Heart left ventricle (tissue), 16 donors: ENCODE measurements at places on chromosomes 12 and 14. TPM values are rescaled to one million over a fixed set of nuclear protein-coding genes. Genes with fewer than 3 reads are reported as not detected.

DNA sequence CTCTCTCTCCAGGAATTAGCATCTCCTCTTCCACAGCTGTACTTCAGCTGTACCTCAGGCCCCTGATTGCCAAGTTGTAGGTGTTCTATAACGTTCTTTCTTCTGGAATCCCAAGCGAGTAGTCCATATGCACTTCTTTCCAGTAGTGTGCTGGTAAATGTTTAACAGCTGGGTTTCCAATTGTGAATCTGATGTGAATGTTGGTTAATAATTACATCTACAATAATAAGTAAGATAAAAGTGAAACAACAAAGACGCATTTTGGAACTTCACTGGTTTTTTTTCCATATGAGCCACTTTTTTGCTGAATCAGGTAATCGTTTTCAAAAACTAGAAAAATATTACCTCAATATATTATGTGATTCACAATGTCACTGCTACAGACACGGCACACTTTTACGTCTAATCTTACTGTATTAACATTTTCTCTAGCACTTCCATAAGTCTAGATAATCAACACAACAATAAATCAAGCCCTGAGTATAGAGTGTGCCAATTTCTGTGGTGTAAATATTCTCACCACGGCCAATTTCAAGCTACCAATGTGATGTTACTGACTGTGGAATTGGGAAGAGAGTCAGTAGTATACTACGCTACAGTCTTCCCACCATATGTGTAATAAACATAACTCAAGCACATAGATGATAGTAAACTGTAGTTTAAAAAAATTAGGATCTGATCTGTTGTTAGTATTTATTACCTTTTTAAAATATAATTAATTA lies 113.0 kb downstream of the ZFP36L1 start:
- no peaks in the 10 kb centered on the region for H3K36me3 ChIP-seq
- H3K4me1 ChIP-seq, result peaks cover 47% of the 10 kb centered on the region
- no peak overlapping the region for H3K4me3 ChIP-seq
- no peak for DNase-seq
- H3K27ac ChIP-seq, result peak overlapping the region; percentile 60

- no peak overlapping the region for H3K4me3 ChIP-seq
- H3K36me3 ChIP-seq, result no peaks in the 10 kb centered on the region
- H3K27me3 ChIP-seq, result peaks cover 20% of the 10 kb centered on the region
These were observed 9.0 kb upstream of the BDKRB1 start for GRCh38 chr14:96247031-96247430.

DNA sequence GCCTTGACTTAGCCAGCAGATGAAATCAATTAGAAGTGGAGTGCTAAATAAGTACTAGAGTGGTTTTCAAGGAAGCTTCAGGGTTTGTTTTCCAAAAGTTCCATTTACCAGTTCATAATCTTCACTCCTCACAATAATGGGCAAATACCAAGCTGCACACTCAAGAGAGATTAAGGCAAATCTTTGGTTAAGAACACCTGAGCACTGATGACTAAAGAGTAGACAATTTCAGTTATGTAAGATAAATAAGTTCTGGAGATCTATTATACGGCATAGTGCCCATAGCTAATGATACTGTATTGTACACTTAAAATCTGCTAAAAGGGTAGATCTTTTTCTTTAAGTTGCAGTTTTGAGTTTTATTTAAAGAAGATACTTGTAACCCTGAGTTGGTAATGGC lies 125.0 kb downstream of the ARMH4 start:
- no peak for DNase-seq
- H3K27me3 ChIP-seq, result no peaks in the 10 kb centered on the region
- H3K27ac ChIP-seq, result no peak overlapping the region
- no peak overlapping the region for H3K4me3 ChIP-seq

- peak overlapping the region; percentile 98 for H3K27ac ChIP-seq
- peaks cover 39% of the 10 kb centered on the region for H3K36me3 ChIP-seq
- DNase-seq, result peak; percentile 78
These were observed 472 bp downstream of the MBD6 start for GRCh38 chr12:57522887-57523705.

DNA sequence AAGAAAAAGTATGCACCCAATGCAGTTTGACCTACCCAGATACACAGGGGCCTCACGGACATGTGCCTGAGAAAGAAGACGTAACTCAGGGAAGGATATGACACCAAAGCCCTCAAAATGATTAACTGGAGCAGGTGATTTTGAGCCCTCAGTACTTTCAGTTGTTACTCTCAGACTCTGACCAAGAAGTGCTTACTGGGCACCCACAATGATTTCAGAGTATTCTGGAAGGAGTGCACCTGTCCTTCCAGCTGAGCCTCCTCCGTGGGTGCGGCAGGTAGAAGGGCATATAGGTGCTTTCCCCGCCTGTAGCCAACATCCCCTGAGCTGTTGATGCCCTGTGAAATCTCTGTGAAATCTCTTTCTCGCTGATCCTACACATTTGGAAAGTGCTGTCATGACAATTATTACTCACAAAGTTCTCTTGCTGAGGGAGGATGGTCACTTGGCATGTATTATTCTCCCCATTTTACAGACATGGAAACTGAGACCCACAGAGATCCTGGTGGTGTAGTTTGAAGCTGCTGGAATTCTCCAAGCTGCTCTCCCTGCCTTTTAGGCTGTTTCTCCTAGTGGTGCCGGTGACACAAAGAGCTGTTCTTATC lies 154.3 kb upstream of the CCND2 start:
- H3K36me3 ChIP-seq, result no peaks in the 10 kb centered on the region
- peaks cover 4% of the 10 kb centered on the region for H3K4me1 ChIP-seq
- H3K4me3 ChIP-seq, result no peak overlapping the region
- H3K27me3 ChIP-seq, result no peaks in the 10 kb centered on the region
- DNase-seq, result no peak
- no peak overlapping the region for H3K27ac ChIP-seq

DNA sequence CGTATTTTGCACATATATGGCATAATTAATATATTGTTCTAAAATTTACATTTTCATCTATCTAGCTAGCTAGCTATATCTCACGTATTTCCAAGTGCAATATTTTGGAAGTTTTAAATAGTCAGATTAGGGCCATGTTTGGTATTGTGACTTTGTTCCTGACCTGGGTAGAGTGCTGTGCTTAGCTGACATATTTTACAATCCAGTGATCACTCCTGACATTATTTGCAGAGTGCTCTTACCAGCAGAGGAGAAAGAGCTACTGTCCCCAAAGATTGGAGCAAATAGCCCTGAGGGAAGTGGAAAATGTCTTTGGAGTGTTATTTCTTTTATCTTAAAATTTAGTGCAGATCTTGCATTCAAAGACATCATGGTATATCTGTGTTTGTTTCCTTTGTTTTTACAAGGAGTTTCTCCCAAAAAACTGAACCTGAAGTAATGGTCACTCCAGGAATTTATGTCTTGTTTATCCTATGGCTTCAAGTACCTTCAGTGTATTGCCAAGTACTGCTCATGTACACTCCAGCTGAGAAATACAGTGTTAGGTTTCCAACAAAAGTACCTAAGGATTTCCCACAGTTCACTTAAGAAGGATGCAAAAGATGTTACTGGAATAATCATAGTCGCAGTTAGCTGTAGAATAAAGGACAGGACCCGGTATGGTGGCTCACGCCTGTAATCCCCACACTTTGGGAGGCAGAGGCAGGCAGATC lies 49.4 kb upstream of the PSMA6 start:
- H3K4me3 ChIP-seq, result no peak overlapping the region
- no peaks in the 10 kb centered on the region for H3K36me3 ChIP-seq
- no peaks in the 10 kb centered on the region for H3K27me3 ChIP-seq

DNA sequence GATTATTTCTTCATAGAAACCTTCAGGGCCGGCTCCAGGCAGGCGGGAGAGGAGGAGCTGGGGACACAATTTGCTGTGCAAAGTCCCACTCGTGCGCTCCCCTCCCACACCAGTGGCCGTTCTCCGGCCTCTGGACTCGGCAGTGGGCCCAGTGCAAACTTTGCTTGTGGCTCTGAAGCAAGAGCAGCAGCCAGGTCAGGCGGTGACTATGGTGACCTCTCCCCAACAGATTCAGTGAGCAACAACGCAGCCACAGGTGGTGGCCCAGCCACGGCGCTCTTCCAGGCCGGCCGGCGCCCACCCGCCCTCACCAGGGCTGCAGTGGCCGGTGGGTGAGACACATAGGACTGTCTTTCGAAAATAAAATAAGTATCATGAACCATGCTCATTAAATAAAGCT lies 29.5 kb downstream of the VPS37B start:
- no peak overlapping the region for H3K4me3 ChIP-seq
- H3K4me1 ChIP-seq, result peaks cover 59% of the 10 kb centered on the region
- DNase-seq, result no peak
- H3K27me3 ChIP-seq, result no peaks in the 10 kb centered on the region
- H3K36me3 ChIP-seq, result peaks cover 63% of the 10 kb centered on the region
- H3K27ac ChIP-seq, result peak overlapping the region; percentile 15

GRCh38 chr14:100072783-100073346 lies 7.6 kb downstream of the EVL start:
- DNase-seq, result no peak
- no peak overlapping the region for H3K4me3 ChIP-seq
- H3K27ac ChIP-seq, result no peak overlapping the region
- H3K4me1 ChIP-seq, result peaks cover 23% of the 10 kb centered on the region
- H3K36me3 ChIP-seq, result no peaks in the 10 kb centered on the region

GRCh38 chr14:37051680-37052079 lies 120.7 kb downstream of the SLC25A21 start:
- no peaks in the 10 kb centered on the region for H3K4me1 ChIP-seq
- DNase-seq, result no peak
- no peaks in the 10 kb centered on the region for H3K36me3 ChIP-seq
- no peak overlapping the region for H3K27ac ChIP-seq
- no peaks in the 10 kb centered on the region for H3K27me3 ChIP-seq

DNA sequence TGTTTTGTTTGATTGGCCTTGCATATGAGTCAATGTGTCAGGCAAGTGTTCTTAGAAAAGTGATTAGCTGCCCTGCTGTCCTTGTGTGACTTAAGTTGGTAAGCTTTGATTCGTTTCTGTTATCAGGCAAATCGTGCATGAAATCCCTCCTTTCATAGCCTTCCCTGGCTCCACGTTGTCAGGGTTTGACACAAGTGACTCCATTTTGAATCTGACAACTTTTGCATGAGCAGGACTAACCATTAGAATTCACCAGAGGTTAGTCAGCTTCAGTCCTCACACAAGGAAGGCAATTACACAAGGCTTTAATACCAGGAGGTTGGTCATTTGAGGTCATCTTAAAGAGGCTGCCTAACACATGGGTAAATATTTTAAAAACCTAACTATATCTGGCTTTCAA lies 68.2 kb downstream of the GPATCH2L start:
- no peaks in the 10 kb centered on the region for H3K4me1 ChIP-seq
- no peak overlapping the region for H3K27ac ChIP-seq
- no peaks in the 10 kb centered on the region for H3K27me3 ChIP-seq
- H3K4me3 ChIP-seq, result no peak overlapping the region
- DNase-seq, result no peak

- peak overlapping the region; percentile 41 for H3K4me3 ChIP-seq
- peaks cover 12% of the 10 kb centered on the region for H3K4me1 ChIP-seq
- peak overlapping the region; percentile 72 for H3K27ac ChIP-seq
- DNase-seq, result peak; percentile 85
- H3K36me3 ChIP-seq, result no peaks in the 10 kb centered on the region
- H3K27me3 ChIP-seq, result no peaks in the 10 kb centered on the region
These were observed 37.6 kb downstream of the SPTB start for GRCh38 chr14:64841772-64842750.

DNA sequence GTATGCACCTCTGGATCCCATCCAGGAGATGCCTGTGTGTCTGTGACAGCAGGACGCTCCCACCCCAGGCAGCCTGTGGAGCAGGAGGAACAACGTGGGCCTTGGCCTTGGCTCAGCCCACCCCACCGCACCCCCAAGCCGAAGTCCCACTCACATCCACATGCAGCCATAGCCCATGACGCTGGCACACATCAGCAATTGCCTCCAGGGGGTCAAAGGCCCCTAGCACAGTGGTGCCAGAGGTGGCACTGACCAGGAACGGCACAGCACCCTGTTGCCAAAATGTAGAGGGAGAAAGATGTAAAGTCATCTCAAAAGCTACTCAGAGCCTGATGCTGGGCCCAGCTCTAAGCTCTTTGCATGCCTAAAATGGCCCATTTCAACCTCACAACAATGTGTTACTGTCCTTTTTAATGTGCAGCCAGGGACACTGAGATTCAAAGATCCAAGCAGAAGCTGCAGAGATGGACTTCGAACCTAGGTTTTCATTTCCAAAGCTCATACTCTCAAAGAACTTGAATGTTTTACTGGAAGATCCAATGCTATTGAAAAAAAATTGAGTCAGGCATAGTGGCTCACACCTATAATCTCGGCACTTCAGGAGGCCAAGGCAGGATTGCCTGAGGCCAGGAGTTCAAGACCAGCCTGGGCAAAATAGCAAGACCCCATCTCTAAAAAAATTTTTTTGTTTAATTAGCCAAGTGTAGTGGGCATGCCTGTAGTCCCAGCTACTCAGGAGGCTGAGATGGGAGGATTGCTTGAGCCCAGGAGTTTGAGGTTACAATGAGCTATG lies 19.2 kb upstream of the ZNF740 start:
- H3K36me3 ChIP-seq, result peaks cover 20% of the 10 kb centered on the region
- no peaks in the 10 kb centered on the region for H3K4me1 ChIP-seq
- no peaks in the 10 kb centered on the region for H3K27me3 ChIP-seq
- no peak overlapping the region for H3K27ac ChIP-seq
- no peak overlapping the region for H3K4me3 ChIP-seq

DNA sequence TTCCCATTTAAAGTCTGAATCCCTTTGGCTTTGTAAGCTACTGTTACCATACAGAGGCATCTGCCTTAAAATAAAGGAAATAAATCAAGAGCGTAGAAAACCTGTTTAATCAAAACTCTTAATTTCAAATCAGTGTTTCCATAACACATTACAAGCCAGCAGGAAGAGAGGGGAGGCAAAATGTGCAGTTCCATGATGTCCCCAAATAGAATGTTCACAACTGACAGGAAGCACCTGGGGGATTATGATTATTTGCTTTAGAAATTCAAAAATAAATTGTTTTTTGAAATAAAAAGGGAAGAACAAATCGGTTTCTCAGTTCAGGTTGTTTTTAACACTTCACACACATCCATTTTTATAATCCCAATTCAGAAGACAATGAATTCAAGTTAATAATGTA lies 21.4 kb downstream of the SOCS2 start:
- no peak for DNase-seq
- H3K27me3 ChIP-seq, result no peaks in the 10 kb centered on the region
- H3K27ac ChIP-seq, result peak overlapping the region; percentile 96
- H3K36me3 ChIP-seq, result no peaks in the 10 kb centered on the region
- peak overlapping the region; percentile 72 for H3K4me3 ChIP-seq

DNA sequence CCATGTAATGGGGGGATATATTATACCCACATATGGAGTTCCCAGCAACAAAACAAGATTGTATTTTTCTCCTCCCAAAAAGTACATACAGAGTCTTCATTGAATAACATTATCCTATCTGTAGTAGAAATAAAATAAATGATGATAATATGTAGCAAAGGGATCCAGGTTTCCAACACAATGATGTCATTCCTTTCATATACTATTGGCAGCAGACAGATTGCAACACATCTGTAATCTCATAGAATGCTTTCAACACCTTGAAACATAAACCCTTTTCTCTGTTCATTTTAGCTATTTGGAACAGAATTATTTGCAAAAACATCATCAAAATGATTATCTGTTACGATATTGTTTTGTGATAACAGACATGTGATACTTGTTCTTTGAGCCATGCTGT lies 317.6 kb downstream of the DPF3 start:
- H3K36me3 ChIP-seq, result no peaks in the 10 kb centered on the region
- DNase-seq, result no peak
- H3K27ac ChIP-seq, result no peak overlapping the region
- H3K4me3 ChIP-seq, result no peak overlapping the region
- no peaks in the 10 kb centered on the region for H3K27me3 ChIP-seq

The GLTP gene
- 25.5 TPM for total RNA-seq

The RFX4 gene
- not detected for total RNA-seq

The KRT2 gene
- not detected for total RNA-seq

The KLHDC1 gene
- 3.0 TPM for total RNA-seq

The IFNG-AS1 gene
- total RNA-seq, result 0.69 TPM

The PELI2 gene
- 1.5 TPM for total RNA-seq

The NTN4 gene
- 58.6 TPM for total RNA-seq
